ENCODE measurements at places on chromosomes 7 and 10.
A peak's percentile ranks its signal among the peaks of the same experiment; 100 is the strongest.

GRCh38 chr7:73909996-73910395 is 49.0 kb downstream of the TMEM270 start:
- no peak for DNase-seq

DNA sequence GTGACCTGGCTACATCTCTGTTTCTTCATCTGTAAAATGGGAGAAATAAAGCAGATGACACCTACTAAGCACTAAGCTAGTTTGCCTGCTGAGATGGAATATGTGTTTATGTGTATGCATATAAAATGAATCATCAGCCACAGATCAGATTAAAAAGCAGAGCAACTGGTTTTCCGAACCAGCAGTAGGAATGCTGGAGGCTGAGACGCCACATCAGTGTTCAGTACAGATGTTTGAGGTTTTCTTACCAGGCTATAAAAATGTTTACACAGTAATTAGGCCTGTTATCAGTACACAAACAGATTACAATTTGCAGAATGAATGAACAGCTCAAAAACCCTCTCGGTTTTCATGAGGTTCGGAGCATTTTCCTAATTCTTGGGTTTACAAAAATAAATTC is 85.8 kb downstream of the CALN1 start:
- no peak for DNase-seq

DNA sequence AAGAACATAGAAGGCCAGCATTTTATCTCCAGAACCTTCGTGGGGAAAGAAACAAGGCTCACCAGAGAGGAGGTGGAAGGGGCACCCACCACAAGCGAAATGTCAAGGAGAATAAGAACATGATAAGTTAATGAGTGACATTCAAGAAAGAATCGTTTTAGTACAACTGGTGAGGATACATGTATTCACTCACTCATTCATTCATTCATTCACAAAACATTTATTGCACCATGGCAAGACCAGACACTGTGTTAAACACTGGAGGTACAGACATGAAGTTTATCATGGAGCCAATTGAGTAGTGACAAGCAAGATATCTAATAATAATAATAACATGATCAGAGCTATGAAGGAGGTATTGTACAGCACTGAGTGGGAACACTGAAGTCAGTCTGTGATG is 1.7 kb upstream of the ZNRF2 start:
- DNase-seq = no peak

DNA sequence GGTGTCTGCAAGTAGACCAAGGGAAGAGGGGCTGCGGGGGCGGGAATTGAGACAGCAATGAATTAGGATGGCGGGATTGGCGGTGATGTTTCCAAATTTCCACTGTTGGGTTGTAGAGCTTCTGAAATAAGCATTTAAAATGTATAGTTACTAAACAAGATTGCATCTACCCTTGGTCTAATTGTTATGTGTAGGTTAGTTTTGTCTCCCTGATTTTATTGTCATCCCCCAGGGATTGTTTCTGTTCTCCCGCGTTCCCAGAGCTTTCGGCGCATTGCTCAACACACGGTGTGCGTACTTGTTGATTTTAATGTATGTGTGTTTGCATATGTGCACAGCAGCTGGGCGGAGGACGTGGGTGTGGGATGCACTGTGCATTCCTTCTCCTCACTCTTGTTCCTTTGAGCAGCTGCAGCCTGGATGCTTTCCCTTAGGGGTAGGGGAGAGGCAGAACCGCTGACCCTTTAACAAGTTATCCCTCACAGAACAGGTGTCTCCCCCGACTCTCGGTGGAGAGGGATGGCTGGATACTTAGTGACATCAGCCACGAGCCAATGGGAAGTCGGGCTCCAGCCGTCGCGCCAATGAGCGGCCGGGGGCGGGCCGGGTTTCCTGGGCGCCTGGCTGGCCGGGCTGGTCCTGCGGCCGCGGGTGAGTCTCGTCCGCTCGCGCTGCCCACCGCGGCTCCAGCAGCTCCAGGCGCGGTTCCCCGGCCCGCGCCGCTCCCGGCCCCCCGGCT is at the start of gene TSPAN33:
TSPAN33 (plus strand) TSS at position 613 of the 739 bp plus-strand sequence. CDS start 274 bp downstream, outside the sequence.
- DNase-seq = peak; percentile 68

GRCh38 chr10:9081253-9081652 is 1026.8 kb downstream of the GATA3 start:
- no peak for DNase-seq

GRCh38 chr7:67752227-67752626 is 755.6 kb downstream of the TYW1 start:
- no peak for DNase-seq

DNA sequence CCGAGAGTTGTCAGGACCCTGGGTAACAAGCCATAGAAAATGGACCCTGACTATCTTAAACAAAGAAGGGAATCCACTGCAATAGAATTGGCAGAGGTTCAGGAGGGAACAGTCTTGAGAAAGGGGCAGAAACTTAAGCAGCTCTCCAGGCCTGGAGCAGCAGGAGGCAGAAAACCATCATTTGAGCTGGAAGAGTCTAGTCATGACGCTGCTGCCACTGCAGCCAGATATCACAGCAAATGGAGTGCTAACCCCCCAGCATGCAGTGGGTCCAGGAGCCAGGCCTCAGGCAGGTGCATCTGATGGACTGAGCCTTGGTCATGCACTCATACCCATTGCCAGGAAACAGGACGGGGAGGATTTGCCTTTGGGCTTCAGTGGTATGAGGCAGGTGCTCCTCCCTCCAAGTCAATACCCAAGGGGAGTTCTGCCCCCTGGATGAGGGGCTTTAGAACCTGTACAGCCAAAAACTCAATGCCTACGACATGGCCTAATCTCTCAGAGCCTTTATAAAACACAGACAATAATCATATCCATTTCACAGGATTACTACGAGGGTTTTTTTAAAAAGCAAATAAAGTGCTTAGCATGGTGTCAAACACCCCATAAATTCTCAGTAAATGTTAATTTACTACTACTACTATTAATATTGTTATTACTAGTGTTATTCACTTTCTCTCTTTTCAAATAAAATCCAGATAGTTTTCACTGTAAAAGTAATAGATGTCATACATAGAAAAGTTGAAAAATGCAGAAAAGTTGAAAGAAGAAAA is 30.7 kb downstream of the DUSP5 start:
- no peak for DNase-seq

GRCh38 chr7:80807166-80807900 is 111.5 kb downstream of the SEMA3C start:
- peak; percentile 28 for DNase-seq

DNA sequence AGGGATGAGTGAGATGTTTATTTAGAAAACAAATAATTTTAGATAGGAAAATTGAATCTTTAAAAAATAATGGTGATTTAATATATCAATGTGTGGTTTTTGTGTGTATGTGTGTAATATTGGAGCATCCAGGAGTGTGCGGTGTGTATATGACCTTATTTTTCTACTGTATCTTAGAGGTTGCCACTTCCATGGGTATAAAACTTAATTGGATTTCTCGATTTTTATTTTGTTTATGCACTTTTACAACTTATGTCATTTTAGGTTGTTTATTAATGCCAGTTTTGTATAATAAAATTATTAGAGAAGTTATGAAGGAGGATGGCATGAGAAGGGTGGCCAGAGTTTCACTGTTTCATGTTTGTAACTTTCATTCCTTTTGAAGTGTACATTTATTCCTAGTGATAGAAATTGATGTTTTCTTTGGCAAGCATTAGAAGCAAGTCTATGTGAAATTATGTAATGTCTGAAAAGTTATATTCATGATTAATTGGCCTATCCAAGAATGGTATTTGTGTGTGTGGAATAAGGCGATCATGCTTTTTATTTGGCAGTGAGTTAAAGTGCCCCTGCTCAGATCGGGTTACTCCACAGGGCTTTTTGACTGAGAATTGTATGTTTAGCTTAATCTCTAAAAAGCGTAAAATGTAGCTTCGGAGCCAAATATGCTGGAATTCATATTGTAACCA is 110.3 kb downstream of the KAT6B start:
- peak; percentile 30 for DNase-seq

DNA sequence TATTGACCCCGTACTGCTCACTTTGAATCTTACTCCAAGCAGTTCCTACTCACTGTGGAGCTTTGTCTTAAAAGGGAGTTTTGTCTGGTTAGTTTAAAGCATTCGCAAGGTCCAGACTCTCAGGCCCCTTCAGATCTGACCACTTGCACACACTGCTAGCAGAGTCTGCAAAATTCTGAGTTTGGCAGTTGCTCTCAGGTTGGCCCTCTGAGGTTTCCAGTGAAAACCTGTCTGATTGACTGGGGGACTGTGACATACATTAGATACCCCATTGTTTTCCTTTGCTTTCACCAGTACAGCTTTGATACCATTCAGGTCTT is 149.2 kb downstream of the XPNPEP1 start:
- DNase-seq = no peak

DNA sequence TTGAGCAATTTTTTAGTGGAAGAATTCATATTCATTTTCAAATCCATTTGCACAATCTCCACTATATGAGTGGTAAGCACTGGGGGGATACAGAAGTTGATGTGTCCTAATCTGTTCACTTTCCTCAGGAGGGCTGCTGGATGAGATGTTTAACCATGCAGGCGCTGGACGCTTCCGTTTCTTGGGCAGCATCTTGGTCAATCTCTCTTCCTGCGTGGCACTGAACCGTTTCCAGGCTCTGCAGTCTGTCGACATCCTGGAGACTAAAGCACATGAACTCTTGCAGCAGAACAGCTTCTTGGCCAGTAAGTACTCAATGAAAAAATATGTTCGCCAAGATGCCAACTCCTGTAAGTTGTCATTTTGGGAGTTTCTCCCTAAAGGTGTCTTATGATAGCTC is 179.3 kb downstream of the ABCA13 start:
- DNase-seq = no peak

DNA sequence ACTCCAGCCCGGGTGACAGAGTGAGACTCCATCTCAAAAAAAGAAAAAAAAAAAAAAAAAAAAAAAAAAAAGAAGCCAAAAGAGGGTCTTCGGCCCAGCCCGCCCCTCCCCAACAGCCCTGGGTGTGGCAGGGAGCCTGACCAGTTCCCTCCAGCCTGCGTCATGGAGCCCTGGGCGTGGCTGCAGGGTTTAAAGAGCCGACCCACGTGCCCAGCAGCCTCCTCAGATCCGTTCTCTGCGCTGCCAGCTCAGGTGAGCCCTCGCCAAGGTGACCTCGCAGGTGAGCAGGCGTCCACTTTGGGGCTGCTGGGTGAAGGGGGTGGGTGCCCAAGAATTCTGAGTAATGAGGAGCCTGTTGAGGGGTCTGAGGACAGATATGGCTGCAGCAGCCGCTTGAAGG is at the start of gene FXYD4:
FXYD4 (plus strand) TSS at position 219 of the 400 bp plus-strand sequence. CDS start 2,111 bp downstream, outside the sequence.
- DNase-seq = no peak

DNA sequence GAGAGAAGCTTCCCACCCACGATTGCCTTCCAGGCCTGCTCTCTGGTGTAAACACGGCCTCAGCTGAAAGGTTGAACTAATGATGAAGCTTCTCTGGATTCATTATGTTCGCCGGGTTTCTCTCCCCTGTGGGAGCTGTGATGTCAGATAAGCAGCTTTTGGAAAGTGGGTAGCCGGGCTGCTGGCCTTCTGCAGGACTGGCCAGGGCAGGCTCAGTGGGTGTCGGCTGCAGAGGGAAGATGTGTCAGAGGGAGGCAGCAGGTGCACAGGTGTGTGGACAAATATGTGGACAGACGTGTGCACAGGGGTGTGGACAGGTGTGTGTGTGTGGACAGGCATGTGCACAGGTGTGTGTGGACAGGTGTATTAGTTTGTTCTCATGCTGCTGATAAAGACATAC is 28.5 kb upstream of the PSMG3 start:
- DNase-seq = no peak

GRCh38 chr10:49207113-49207512 is 18.9 kb upstream of the TMEM273 start:
- no peak for DNase-seq

DNA sequence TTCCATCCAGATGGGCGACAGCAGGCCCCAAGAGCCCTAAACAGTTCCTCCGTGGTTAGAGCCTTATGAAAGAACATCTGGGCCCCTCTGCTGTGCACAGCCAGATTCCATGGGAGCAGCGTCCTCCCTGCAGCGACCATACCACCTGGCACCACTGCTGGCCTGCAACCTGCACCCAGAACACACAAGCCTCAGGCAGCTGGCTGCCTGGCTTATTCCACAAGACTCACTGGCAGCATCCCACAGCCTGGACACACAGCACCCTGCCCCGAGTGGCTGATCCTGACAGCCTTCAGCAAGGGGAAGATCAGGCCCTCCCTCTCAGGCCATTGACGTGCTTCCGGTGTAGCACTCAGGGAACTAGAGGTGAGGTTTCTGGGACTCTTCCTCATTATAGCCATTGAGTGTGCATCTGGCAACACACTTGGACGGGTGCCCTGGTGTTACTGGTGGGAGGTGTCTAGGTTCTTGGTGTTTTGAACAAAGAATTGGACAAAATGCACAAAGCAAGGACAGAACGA is 33.7 kb upstream of the ERCC6 start:
- DNase-seq = no peak

DNA sequence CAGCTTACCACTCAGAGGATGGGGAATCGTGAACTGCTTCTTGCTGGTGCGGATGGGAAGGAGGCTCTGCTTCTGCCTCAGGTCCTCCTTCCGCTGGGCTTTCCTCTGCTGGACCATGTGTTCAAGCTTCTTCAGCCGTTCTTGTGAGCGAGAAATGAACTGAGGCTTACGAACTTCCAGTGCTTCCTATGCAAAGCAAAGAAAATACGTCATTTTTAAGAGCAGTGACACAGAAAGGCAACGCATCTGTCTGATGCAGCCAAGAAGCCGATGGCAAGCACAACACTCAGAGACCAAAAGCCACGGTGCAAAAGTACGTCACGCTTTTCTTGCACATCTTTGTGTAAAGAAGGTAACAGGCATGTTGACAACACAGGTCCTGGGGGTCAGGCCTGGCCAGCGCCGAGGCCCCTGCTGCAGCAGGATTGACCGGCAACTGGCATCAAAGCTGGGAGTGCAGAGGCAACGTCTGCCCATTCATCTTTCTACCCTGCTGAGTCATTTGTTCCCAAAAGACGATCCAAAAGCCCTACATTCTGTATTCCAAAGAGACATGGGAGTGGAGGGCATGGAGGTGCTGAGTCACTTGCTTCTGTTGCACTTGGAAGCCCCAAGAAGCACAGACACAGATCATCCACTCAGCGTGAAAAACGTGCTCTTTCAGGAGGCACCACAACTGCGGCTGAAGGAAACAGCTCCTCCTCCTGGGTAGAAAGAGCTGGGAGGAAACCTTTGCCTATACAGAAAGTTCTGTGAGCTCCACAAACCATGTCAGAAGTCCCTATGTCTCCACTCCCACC is 71.0 kb upstream of the ADAM12 start:
- peak; percentile 54 for DNase-seq

DNA sequence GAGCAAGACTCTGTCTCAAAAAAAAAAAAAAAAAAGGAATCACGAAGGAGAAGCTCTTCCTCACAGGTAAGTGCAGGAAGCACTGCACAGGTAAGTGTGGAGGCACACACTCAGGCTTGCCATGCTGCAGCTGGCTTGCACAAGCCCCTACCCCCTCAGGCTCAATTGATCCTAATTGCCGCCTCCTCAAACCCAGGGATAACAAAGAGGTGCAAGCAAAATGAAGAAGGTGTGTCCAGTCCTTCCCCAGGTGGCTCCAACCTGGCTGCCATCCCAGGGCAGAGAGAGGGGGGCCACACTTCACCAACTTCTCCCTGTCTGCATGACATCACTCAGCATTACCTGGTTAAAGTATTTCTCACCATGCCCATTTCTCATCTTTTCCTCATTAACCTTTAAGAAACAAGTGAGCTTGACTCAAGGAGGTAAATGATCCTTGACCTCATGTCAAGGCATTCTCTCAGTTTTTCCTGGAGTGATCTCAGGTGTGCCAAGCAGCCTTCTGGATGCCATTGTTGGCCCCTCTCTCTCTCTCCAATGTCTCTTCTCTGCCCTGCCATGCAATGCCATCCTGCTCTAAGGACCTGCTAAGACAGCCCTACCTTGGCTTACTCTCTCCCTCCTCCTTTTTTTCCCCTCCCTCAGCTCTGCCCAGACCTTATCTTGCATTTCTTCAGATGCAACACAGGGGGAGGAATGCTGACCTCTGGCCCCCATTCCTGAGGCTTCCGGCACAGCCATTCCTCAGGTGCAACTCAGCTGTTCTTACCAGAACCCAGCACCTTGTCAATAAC is 13.0 kb upstream of the TRPV6 start:
- no peak for DNase-seq
